Gastrocnemius medialis (tissue), 4 donors: ENCODE measurements at places on chromosomes 16 and 17. TPM values are rescaled to one million over a fixed set of nuclear protein-coding genes. Genes with fewer than 3 reads are reported as not detected.

GRCh38 chr16:70746708-70747424 is 54.1 kb downstream of the VAC14 start:
- no peak overlapping the region for H3K4me3 ChIP-seq
- DNase-seq: peak; percentile 74
- peaks cover 63% of the 10 kb centered on the region for H3K4me1 ChIP-seq
- H3K27me3 ChIP-seq: no peaks in the 10 kb centered on the region

DNA sequence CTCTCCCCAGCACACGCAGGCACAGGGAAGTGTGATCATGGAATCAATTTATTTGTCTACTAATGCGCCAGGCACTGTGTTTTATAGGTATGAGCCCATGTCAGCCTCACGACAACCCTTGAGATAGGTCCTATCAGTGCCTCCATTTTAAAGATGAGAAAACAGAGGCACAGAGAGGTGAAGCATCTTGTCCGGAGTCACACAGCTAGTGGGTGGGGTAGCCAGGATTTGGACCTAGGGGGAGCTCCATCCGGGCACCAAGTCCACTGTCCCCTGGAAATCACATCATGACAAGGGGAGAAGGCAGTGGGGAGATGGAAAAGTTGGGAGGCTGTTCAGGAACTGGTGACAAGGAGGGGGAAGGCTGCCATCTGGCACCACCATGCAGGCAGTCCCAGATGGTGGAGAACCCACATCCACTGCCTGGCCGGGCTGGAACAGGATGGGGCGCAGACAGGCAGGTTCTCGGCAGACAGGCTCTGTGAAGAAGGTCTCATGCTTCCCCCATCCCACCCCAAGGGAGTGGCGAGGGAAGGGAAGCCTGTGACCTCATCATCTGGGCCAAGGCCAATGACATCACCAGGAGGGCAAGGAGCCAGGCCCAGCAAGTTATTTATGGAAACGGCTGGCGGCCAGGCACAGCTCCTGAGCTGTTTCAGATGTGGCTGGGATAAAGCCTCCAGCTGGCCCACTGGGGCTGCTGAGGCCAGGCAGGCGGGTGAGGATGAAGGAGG is 126.0 kb upstream of the SDK2 start:
- no peak overlapping the region for H3K4me3 ChIP-seq
- DNase-seq: peak; percentile 58
- no peak overlapping the region for H3K27ac ChIP-seq
- H3K36me3 ChIP-seq: no peaks in the 10 kb centered on the region
- peaks cover 10% of the 10 kb centered on the region for H3K4me1 ChIP-seq
- H3K27me3 ChIP-seq: no peaks in the 10 kb centered on the region

GRCh38 chr17:269616-270514 is 82.7 kb downstream of the RPH3AL start:
- H3K36me3 ChIP-seq: no peaks in the 10 kb centered on the region
- H3K27ac ChIP-seq: no peak overlapping the region
- peaks cover 16% of the 10 kb centered on the region for H3K4me1 ChIP-seq
- H3K4me3 ChIP-seq: no peak overlapping the region
- no peaks in the 10 kb centered on the region for H3K27me3 ChIP-seq

GRCh38 chr16:49399594-49400364 is 26.2 kb downstream of the C16orf78 start:
- no peaks in the 10 kb centered on the region for H3K36me3 ChIP-seq
- no peak for DNase-seq
- H3K27me3 ChIP-seq: peaks cover 5% of the 10 kb centered on the region
- H3K27ac ChIP-seq: no peak overlapping the region

DNA sequence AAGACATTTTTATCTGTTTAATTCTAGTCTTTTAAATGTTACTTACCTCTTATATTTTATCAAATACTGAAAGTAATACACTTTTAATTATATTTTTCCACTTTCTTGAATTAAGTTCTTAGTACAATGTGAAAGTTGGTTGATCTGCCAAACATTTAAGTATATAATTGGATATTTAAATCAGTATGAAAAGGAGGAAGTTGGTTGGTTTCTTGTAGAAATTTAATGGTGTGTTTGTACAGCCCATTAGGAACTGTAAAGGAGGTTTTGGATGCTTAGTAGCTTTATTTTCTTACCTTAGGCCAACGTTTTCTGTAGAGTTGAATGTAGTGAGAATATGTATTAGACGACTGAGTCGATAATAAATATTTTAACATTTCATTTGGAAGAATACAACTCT is 5.4 kb downstream of the NFATC3 start:
- no peak for DNase-seq
- peaks cover 79% of the 10 kb centered on the region for H3K4me1 ChIP-seq
- no peaks in the 10 kb centered on the region for H3K27me3 ChIP-seq
- peak overlapping the region; percentile 92 for H3K27ac ChIP-seq

- no peak overlapping the region for H3K4me3 ChIP-seq
- no peaks in the 10 kb centered on the region for H3K36me3 ChIP-seq
- no peak for DNase-seq
Observed at GRCh38 chr16:53083119-53083518, 28.3 kb downstream of the CHD9 start.

DNA sequence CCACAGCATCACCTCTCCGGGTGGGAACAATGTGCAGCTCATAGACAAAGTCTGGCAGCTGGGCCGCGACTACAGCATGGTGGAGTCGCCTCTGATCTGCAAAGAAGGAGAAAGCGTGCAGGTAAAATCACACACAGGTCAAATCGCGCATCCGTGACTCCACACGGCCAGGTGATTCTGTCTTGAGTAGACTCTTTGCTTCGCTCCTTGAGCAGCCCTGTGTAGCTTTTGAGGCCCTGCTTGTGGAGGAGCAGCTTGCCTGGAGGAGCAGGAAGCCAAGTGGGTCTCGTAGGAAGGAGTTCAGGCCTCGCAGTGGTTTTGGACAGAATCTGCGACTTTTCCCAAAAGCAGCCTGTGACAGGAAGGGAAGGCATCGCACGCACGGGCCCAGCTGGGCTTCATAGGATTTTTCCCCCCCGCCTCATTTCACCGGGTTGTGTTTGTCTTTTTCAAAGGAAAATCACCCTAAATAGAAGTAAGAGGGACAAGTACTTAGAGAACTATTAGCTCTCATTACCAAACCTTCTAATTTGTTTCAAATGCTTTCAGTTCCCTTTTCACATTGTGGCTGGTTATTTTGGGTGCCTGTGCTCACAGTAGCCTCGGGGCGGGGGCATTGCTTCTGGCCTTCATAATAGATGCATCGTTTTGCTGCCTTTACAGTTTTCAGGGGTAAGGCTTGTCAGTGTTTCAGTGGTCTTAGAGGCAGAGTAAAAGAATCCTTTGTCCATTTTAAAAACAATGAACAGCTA is 71.5 kb downstream of the SEC14L1 start:
- no peaks in the 10 kb centered on the region for H3K27me3 ChIP-seq

DNA sequence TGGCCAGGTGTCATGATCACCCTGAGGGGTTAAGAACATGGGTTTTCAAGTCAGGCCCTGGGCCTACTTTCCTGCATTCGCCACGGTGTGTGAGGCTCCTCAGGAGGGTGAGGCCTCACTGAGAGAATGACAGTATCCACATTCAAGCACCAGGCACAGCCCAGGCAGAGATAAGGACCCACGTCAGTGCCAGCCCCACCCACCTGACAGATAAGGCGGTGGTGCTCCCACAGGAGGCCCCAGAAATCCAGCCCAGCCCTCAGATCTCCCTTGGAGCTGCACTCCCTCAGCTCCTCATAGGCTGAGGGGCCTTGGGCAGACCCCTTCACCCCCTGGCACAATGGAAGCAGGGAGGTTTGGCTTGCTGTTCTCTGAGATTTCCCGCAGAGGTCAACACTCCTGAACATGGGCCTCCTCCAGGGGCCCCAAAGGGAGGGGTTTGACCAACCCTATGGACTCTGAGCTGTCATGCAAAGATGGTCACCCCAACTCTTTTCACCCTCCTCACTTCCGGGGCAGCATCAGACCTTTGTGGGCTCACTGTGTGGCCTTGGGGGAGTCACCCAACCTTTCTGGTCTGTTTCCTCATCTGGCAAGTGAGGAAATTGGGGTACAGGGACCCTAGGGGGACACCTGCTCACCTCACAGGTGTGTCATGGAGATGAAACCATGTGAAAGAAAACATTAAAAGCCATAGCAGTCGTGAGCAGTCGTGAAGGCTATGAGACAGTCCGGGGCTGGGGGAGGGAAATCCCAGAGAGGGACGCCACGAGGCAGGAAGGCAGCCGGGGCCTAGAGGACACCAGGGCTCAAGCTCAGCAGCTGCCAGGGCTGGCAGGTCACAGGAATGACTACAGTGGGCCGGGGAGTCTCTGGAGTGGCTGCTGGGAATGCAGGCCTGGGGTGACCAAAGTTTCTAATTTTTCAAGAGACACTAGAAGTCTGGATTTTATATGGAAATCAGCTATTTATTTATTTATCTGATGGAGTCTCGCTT is 15.4 kb downstream of the PLLP start:
- DNase-seq: no peak
- no peaks in the 10 kb centered on the region for H3K4me1 ChIP-seq
- no peak overlapping the region for H3K4me3 ChIP-seq
- H3K27ac ChIP-seq: no peak overlapping the region
- no peaks in the 10 kb centered on the region for H3K27me3 ChIP-seq

GRCh38 chr17:7174603-7175326 is 4.4 kb downstream of the ASGR1 start:
- no peak overlapping the region for H3K27ac ChIP-seq
- no peak for DNase-seq
- no peak overlapping the region for H3K4me3 ChIP-seq
- H3K27me3 ChIP-seq: peaks cover 39% of the 10 kb centered on the region

GRCh38 chr17:38440614-38441397 is 12.5 kb downstream of the ARHGAP23 start:
- H3K36me3 ChIP-seq: no peaks in the 10 kb centered on the region
- H3K4me1 ChIP-seq: peaks cover 49% of the 10 kb centered on the region
- H3K27ac ChIP-seq: peak overlapping the region; percentile 21
- no peaks in the 10 kb centered on the region for H3K27me3 ChIP-seq
- no peak for DNase-seq

DNA sequence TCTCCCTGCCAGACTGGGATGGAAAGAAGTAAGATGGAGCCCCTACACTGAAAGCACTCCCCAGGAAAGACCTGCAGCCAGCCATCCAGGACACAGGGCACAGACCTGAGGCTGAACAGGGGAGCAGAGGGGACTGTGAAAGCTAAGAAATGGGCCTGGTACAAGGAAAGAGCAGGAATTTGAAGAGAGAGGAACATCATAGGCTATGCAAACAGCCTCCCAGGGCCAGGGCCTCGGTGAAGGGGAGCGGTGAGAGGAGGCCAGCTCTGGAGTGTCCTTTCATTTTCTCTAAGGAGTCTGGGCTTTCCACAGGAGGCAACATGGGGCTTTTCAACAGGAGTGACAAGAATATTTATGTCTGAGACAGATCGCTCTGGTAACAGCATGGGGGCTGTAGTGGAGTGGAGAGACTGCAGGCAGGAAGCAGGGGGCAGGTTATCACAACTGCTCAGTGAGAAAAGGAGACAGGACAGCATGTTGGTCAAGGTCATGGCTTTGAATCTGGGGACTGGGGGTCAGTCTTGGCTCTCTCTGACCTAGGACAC is 50.1 kb downstream of the TOM1L2 start:
- H3K27ac ChIP-seq: peak overlapping the region; percentile 57
- H3K27me3 ChIP-seq: no peaks in the 10 kb centered on the region
- no peak for DNase-seq
- no peak overlapping the region for H3K4me3 ChIP-seq
- H3K36me3 ChIP-seq: no peaks in the 10 kb centered on the region

GRCh38 chr17:74659889-74660288 is 36.4 kb upstream of the CD300E start:
- H3K36me3 ChIP-seq: no peaks in the 10 kb centered on the region
- DNase-seq: no peak
- H3K4me1 ChIP-seq: no peaks in the 10 kb centered on the region
- no peak overlapping the region for H3K27ac ChIP-seq

DNA sequence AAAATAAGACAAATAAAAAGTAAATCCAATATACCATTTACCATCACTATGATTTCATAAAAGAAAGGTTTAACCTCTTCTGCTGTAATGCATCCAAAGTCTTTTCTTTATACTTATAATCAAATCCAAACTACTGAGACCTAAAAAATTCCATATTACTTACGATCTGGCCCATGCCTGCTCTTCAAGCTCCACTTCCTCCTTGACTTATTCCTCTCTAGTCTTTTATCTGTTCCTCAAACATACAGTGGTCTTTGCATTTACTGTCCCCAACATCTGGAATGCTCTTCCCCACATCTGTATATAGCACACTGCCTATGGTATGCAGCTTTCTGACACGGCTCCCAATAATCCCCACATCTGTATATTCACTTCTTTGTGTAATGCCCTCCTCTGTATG is 33.8 kb downstream of the PCTP start:
- peaks cover 32% of the 10 kb centered on the region for H3K4me1 ChIP-seq
- DNase-seq: no peak
- no peak overlapping the region for H3K4me3 ChIP-seq
- no peaks in the 10 kb centered on the region for H3K36me3 ChIP-seq
- H3K27ac ChIP-seq: peak overlapping the region; percentile 83

C17orf107 gene
- not detected for total RNA-seq

SHISA6 gene
- total RNA-seq: 0.41 TPM

RPS6KB1 gene
- 41.4 TPM for total RNA-seq

MMP15 gene
- total RNA-seq: 3.6 TPM

MIS12 gene
- total RNA-seq: 12.4 TPM

HS3ST3A1 gene
- 1.3 TPM for total RNA-seq
